ENCODE measurements at places on chromosomes 5 and 9.

DNA sequence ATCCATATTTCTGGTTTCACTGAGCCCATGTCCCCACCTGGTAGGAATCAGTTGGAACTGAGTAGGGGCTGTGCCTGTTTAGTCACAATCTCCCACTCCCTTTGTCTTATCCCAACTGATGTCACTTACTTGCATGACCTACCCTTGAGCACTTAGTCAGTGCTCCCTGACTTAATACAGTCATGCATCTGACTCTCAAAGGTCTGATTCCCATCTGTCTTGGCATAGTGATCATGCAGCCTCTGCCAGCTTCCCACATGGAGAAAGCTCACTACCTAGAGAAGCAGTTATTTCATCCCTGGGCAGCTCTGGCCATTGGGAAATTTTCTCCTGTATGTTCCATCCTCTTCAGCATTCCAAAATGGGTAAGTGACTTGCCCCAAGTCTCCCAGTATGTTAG, 24.8 kb downstream of the ABLIM3 start:
- DNase-seq = no peak

- DNase-seq = no peak
These were observed 57.1 kb upstream of the NMUR2 start for GRCh38 chr5:152462021-152462721.

GRCh38 chr5:111511831-111512374, 432 bp downstream of the STARD4 start:
- DNase-seq = no peak

- DNase-seq = no peak
These were observed 287.4 kb downstream of the IRX1 start for GRCh38 chr5:3883040-3883439.

GRCh38 chr5:168334695-168335094, 43.2 kb downstream of the WWC1 start:
- no peak for DNase-seq

DNA sequence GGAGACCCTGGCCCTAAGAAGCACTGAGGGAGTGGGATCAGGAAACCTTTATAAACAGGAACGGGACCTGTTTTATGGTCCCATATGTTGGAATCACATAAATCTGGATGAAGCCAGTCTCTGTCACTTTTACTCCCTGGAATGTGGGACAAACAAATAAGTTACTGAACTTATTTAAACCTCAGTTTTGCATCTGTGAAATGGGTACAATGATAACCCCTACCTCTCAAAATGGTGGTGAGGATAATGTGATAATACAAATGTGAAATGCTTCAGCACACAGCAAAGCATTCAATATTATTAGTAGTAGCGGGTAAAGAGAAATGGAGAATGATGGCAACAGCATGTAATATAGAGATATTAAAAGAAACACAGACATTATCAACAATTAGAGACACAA, 298.9 kb downstream of the ZSWIM6 start:
- DNase-seq = no peak
